ENCODE measurements at places on chromosomes 1 and 21.

- no peak for DNase-seq
Observed at GRCh38 chr1:53599481-53599880, 139.5 kb downstream of the GLIS1 start.

DNA sequence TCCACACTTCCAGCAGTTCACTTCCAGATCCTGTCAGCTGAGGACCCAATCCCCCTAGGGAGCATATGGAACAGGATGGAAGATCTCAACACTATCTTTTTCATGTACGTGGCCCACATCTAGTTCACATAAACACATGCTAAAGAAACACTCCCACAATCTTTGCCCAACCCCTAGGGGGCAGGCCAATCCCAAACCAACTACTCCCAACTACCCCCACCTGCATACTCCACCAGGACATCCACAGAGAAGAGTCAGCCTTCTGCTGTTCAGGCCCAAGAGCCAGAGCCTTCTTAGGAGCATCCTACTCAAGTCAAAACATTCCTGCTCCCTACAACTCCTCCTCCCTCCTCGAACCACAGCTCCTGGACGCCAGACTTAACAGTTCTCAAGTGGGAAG, 5.6 kb upstream of the SLC5A9 start:
- no peak for DNase-seq

- DNase-seq: no peak
Observed at GRCh38 chr1:37174341-37174740, 140.0 kb upstream of the GRIK3 start.

DNA sequence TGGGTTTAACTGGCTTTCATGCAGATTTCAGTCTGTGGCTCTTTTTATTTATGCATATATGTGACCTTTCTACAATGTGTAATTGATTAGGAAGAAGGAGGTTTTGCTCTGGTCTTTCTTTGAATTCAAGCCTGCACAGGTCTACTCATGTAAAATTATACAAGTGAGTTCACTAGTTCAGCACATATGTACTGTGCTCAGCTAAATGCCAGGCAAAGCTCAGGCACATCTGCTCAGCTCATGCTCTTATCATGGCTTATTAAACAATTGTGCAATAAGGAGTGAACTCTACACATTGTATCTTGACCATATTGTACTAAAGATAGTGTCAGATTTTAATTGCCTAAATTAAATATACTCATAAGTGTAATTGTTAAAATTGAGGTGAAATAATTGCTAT, 378.4 kb downstream of the ADGRL2 start:
- DNase-seq: peak; percentile 93

DNA sequence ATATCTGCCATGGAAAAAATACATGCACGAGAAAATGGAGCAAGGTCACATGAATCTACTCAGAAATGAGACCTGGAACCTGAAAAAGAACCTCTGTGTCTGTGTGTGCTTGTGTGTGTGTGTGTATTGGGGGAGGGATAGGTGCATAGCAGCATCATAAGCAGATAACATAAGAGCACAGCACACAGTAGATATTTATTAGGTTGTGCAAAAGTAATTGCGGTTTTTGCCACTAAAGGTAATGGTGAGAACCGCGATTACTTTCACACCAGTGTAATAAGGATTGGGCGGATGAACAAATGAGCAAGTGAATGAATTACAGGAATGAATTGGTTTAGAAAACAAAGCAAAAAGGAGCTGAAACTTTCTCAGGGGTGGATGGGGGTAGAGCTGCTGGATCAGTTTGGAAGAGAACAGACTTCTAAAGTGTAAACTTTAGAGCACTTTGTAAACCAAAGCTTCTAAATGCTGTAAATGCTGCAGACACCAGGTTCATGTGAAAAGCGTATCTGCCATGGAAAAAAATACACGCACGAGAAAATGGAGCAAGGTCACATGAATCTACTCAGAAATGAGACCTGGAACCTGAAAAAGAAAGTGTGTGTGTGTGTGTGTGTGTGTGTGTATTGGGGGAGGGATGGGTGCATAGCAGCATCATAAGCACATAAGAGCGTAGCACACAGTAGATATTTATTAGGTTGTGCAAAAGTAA, 156.9 kb downstream of the TOMM20 start:
- DNase-seq: no peak

- no peak for DNase-seq
Observed at GRCh38 chr21:46079352-46080170, 18.4 kb upstream of the COL6A2 start.

- no peak for DNase-seq
Observed at GRCh38 chr21:38151021-38151645, 105.7 kb upstream of the KCNJ15 start.

DNA sequence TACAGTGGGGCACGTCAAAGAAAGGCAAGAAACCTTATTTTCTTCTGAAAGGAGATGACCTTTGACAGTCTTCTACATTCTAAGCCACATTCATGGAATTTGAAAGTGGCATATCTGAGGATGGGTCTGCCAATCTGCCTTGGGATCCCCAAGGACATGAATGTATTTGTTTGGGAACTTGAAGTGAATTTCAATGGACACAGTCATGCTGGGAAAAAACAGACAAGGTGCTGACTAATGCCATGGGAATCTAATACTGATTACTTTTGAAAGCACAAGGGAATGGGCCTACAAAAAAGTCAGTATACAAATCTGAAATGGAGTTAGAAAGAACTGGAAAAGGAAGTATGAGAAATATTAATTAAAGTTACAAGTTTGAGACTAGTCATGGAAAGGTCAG, 128.8 kb downstream of the KCNJ6 start:
- no peak for DNase-seq

DNA sequence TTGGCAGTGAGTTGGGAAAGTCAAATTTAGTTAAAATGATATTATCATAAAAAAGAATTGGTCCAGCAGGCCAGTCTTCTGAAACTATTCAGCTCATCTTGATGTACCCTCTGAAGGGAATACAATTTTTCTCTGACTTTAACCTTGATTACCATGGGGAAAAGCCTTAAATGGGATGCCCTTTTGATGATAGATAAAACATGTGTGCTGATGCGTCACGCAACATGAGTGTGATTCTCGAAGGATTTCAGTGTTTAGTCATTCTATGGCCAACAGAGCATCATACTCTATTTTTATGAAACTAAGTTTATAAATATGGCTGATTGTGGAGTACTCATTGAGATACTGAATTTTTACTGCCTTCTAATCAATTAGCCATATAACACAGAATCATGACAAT, 171.5 kb downstream of the ZNF281 start:
- DNase-seq: no peak

DNA sequence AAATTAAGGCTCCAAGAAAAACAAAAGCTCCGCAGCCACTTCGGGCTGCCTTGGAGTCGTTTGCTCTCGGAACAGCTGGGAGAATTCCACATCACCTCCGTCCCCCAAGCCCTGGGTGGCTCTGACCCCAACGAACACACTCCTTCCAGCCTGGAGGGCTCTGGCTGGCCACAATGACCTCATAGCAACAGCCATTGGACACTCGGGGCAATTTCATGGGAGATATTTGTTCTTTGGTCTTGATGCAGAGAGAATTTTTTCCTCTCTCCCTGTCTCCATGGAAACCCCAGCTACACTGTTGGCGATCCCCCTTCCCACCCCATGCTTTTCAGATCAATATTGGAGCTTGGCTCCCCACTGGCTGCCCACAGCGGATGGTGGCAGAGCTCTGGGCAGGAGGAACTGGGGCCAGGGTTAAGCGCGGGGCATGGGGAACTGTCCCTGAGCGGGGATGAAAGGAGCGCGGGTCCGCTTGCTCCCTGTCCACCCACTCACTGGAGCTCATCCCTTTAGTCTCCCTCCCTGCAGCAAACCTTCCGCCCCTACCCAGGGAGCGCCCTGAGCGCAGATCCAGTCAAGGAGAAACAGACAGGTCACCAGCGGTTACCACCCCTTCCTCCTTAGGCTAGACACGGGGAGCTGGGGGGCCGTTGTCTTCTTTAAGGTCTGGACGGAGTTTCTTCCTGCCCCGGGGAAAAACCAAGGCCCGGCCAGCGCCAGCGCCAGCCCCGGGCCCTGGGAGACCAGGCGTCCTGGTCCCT, 1.2 kb downstream of the WNT4 start:
- DNase-seq: peak; percentile 31

DNA sequence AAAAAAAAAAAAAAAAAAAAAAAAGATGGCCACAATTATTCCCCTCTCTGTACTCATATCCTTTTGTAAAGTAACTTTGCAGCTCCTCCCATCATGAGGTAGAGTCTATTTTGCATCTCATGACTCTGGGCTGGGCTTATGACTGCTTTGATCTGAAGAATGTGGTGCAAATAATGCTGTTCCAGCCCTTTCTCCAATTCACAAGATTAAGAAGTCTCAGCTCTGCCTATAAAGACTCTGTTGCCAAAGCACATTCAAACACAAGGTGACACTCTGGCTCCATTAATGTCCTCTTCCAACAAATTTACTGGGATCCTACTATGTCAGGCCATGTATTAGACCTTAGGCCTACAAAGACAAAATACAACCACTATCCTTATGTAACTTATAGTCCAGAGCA, 64.8 kb upstream of the PTCH2 start:
- no peak for DNase-seq

DNA sequence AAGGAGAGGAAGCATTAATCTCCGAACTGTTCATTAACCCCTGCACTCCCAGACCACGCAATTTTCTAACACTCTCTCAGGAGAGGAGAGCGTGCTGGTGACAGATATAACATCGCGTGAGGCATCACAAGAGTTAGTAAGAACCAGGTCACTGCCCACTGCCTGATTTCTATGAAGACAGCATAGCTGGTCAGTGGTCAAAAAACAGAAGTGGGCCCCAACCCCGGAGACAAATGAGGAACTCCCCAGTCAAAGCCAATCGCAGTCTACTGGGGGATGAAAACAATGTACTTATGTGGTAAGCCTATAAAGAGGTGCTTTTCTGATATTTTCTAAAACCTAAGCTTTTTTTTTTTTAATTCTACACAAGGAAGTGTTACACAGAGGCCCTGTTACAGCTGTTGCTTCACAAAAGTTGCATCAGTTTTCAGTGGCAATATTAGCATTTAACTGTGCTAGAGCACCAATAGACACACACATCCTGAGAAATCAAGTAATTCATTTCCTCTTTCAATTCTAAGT, 231.8 kb upstream of the IRF2BP2 start:
- DNase-seq: no peak

GRCh38 chr1:4307468-4307845, 347.0 kb upstream of the AJAP1 start:
- DNase-seq: no peak

DNA sequence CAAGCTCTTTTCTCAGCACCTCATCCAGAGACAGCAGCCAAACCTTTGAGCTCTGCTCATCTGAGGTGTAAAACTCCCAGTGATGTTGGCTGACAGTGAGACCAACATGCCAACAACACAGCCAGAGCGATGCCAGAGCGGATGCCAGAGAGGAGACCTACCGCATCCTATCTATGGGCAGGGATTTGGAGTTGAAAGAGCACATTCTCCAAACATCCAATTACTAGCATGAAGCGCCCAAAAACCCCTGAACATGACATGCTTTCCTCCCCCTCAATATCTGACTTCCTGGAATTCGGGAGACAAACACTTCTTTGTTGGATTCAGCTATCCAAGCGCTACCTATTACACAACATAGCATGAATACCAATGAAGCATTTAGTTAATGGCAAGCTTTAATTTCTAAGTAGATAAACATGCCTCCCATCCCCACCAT, 23.1 kb upstream of the PAXBP1 start:
- DNase-seq: no peak

DNA sequence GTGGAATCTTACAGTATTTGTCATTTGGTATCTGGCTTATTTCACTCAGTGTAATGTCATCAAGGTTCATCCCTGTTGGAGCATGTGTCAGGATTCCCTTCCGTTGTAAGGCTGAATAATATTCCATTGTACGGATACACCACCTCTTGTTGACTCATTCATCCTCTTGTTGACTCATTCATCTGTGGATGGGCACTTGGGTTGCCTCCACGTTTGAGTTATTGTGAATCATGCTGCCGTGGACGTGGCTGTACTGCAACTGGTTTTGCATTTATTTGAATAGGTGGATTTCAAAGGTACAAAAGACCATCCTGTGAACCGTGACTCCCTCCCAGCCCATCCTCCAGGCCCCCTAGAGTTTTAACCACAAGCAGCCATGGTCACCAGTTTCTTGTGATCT, 11.9 kb upstream of the TCP10L start:
- DNase-seq: no peak

- DNase-seq: no peak
Observed at GRCh38 chr1:179058487-179059483, 23.1 kb upstream of the TOR3A start.

DNA sequence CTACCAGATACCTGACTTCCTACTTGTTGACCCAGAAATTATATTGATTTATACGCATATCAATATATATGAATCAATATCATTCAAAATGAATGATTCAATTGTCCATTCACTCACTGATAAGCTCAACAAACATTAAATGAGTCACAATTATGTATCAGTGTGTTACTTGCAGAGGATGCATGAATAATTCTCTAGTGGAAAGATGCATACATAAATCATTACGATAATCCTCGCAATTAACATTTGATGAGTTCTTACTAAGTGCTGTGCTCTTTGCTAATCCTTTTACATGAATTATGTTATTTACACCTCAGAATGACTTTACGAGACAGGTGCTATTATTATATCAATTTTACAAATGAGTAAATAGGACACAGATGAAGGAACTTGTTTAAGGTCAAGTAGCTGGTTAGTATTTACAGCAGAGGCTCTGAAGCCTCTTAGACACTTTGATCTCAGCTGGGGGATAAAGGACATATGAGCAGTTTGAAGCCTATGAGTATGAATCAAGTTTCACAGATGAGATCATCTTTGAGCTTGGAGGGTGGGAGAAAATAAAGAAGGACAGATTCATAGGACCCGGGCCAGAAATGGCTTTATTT, 112.8 kb upstream of the ADAMTS5 start:
- peak; percentile 8 for DNase-seq

DNA sequence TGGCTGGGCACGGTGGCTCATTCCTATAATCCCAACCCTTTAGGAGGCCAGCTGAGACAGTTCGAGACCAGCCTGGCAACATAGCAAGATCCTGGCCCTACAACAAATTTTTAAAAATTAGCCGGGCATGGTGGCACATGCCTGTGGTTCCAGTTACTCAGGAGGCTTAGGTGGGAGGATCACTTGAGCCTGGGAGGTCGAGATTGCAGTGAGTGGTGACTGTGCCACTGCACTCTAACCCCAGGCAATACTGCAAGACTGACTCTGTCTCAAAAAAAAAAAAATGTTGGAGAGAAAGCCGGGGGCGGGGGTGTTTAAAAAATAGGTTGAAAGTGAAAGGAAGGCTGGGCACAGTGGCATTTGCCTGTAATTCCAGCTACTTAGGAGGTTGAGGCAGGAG, 16.5 kb downstream of the CLDN19 start:
- no peak for DNase-seq

- no peak for DNase-seq
Observed at GRCh38 chr1:57238233-57238781, 185.6 kb downstream of the DAB1 start.

DNA sequence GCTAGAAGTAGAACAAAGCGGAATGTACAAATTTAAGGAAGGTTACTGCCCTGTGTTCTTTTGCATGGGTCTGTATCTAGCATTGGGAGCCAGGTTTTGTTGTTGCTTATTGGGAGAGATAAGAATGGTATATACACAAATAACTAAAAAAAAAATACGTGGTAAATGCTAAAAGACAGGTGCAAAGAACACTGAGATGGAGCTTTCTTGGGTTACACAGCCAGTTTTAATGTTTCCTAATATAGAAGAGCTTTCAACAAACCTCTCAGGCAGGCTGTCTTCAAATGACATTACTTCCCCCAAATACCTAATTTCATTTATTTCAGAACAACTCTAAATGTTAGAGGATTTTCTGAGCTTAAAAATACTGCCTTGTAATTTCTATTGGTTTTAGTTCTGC, 1.4 kb upstream of the MDM4 start:
- peak; percentile 28 for DNase-seq

All from NCI-H2171 treated with DMSO at 0.1 percent for 48 hours (cell line).